ENCODE measurements at places on chromosomes 3 and 15.

- DNase-seq, result no peak
These were observed 84.9 kb downstream of the SMAD6 start for GRCh38 chr15:66786708-66787488.

DNA sequence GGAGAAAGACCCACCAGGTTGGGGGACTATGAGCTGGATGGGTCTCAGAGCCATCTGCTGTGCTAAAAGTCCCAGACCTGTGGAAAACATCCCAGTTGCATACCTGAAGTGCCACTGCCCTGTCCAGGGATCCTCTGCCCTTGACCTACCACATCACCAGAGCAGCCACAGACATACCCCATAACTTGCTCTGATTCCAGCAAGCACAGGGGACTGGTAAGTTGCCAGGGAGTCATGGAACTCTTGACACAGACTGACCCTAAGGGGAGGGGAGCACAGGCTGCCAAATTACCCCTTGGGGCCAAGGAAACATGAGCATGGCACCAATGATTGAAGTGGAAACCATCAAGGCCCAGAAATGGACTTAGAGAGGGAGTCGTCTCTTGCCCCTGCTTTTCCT lies 1335.1 kb upstream of the ALCAM start:
- no peak for DNase-seq

DNA sequence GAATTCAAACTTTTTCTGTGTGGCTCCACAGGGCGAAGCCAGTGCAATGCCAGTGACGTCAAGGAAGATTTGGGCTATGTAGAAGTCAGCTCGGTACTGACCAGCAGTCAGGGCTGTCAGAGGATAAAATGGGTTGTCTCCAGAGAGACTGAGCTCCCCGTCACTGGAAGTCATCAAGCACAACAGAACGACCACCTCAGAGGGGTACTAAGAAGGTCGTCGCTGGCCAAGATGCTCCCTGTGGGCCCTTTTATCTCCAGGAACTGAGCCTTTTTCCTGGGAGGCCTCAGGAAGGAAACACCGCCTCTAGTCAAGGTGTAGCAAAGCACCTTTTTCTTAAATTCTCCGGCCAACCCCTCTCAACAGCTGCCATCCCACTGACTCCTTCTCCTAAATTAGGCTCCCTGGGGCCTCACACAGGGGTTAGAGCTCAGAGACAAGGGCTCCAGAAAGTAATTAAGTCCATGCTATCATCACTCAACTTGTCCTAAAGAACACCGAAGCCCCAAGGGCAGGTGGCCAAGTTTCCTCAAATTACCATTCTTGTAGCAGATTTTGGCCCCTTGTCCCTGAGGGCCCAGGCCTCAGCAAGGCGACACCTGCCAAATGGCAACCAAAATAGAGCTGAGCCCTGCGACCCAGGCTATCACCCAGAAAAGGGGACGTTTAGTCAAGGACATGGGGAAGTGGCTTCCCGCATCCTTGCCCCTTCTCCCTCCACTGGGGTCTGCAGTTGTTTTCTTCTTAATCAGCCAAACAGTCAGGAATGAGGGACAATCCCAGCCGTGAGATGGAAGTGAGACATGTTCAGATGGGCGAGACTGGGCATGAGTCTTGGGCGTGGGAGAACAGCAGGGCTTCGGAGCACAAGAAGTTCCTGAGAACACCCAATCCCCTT lies 48.0 kb downstream of the SSUH2 start:
- no peak for DNase-seq

GRCh38 chr3:47001731-47002170 lies 22.3 kb downstream of the NBEAL2 start:
- no peak for DNase-seq

GRCh38 chr3:11719406-11720303 lies 75.9 kb upstream of the VGLL4 start:
- DNase-seq, result peak; percentile 15

GRCh38 chr3:37138816-37139215 lies 35.6 kb downstream of the LRRFIP2 start:
- no peak for DNase-seq

DNA sequence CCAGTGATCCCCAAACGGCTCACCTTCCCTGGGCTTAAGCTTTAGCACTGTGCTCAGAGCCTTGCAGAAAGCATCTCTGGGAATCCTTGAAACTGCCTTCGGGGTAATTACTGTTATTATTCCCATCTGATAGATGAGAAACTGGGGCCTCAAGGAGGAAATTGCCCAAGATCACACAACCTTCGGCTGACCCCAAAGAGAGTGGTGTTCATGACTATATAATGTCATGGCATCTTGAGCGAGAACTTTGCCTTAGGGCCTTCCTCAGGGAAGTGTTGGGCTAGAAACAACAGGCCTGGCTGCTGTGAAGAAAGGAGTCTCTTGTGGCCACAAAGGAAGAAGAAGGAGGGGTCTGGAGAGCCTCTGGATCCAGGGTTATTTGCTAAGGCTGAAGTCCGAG lies 388.7 kb upstream of the CFAP20DC start:
- DNase-seq, result no peak

- DNase-seq, result no peak
These were observed 874.0 kb downstream of the PLOD2 start for GRCh38 chr3:145286937-145287336.

- no peak for DNase-seq
These were observed 6.4 kb downstream of the PDE8A start for GRCh38 chr15:84987949-84988624.

GRCh38 chr3:122785231-122785630 lies 8.4 kb downstream of the HSPBAP1 start:
- no peak for DNase-seq

GRCh38 chr3:120429921-120430361 lies 20.9 kb downstream of the FSTL1 start:
- DNase-seq, result no peak

Measured in NCI-H187 treated with DMSO at 0.1 percent for 48 hours (cell line).